Activated naive CD8-positive, alpha-beta T cell treated with anti-CD3 and anti-CD28 coated beads for 36 hours (primary cell): ENCODE measurements at places on chromosomes 13 and 19.

DNA sequence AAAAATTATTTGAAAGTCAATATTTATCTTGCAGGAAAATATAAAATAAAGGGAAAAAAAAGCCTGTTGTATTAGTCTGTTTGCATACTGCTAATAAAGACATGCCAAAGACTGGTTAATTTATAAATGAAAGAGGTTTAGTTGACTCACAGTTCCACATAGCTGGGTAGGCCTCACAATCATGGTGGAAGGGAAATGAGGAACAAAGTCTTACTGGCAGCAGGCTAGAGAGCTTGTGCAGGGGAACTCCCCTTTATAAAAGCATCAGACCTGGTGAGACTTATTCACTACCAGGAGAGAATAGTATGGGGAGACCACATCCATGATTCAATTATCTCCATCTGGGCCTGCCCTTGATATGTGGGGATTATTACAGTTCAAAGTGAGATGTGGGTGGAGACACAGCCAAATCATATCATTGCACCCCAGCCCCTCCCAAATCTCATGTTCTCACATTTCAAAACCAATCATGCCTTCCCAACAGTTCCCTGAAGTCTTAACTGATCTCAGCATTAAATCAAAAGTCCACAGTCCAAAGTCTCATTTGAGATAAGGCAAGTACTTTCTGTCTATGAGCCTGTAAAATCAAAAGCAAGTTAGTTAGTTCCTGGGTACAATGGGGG is 1416.5 kb upstream of the SPRY2 start:
- DNase-seq = no peak

DNA sequence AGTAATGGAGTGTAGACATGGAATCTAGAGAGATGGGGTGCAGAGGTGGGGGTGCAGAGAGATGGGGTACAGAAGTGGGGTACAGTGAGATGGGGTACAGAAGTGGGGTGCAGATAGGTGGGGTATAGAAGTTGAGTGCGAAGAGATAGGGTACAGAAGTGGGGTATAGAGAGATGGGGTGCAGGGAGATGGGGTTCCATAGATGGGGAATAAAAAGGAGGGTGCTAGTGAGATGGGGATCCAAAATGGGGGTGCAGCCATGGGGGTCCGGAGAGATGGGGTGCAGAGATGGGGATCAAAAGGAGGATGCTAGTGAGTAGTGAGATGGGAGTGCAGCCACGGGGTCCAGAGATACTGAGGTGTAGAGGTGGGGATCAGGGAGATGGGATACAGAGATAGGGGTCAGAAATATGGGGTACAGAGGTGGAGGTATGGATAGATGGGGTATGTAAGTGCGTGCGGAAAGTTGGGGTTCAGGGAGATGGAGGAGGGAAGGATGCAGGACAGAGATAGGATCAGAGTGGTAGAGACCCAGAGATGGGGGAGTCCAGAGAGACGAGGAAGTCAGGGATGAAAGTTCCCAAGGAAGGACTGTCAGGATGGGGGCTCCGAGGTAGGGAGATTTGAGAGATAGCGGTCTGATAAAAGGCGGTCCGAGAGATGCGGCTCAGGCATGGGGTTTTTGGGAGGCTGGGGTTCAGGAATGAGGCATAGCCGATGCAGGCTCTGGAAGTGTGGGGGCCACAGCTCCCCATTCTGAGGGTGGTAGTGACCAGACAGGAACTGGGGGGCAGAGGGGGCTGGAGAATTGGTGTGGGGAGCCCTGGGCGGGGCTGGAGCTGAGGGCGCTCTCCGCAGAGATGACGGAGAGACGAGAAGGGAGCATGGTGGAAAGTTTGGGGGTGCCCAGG is 3.4 kb downstream of the PALM3 start:
- DNase-seq = no peak

DNA sequence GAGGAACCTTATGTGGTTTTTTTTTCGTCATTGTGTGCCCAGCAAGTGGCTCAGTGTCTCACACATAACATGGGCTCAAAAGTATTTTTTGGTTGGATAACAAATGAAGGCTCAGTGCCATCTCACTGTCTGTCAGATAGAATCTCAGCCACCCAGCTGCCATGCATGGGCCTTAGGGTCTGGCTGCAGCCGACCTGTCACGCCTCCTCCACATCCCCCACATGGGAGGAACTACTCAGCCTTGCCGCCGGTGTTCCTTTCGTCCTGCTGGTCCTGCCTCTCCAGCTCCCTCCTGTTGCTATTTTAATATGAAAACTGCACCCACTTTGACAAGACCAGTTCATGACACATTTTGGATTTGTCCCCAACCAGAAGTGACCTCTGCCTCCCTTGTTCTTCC is 121.2 kb downstream of the SHISA2 start:
- no peak for DNase-seq

DNA sequence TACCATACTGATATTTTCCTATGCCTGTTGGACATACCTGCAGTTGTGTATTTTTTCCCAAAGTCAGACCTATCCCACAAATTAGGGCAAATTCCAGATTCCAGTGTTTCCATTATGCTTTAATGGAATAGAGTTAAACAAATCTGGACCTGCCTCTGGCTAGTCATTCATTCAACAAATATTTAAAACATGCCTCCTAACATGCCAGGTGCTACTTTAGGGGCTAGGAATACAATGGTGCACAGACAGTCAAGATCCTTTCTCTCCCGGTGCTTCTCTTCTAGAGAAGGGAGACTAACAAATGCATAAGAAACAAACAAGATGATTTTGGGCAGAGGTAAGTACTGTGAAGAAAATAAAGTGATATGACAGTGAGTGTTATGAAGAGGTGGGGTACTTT is 7.5 kb upstream of the WDFY2 start:
- DNase-seq = no peak

GRCh38 chr13:102846261-102847015 is 606 bp downstream of the ERCC5 start:
- DNase-seq = peak; percentile 42

DNA sequence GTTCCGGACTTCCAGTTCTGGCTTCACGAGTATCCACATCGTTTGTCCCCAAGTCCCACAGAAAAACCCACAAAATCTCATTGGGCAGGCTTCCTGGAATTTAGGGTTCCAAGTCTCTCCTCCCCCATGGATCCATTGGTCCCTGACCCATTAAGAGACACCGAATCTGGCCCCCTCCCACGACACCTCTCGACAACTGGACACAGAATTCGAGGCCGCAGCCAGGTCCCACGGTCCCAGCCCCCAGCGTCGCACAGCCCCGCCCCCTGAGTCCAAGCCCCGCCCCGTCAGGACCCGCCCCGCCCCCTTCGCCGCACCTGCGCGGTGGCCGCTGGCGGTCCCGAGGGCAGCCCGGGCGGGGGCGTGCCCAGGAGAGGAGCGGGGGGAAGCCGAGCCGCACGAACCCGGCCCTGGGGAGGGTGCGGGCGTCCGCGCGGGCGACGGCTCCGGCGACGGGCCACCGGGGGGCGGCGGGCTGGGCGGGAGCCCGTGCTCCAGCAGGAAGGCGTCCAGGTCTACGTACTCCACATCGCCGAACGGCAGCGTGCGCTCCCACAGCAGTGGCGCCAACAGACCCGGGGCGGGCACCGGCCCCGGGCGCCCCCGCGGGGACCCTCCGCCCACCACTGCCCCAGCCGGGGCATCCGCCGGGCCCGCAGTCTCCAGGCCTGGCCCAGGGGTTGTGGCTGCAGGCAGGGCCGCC is 1.8 kb downstream of the DBP start:
- peak; percentile 85 for DNase-seq

DNA sequence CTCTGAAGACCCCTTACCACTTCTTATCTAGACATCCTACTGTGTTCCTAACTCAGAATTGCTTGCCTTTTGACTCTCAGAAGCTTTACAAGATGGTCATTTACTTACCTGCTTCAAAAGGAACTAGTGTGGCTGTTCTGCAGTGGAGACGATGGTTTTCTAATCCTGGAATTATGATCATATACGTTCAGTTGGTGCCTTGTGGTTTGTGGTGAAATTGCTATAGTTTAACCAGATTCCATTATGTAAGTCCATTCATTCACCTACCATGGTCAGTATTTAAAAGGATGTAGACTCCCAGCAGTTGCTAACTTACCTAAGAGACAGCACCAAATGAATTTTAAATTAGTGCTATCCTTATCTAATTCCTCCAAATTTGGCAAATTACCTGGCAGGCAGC is 210.9 kb downstream of the SHISA2 start:
- DNase-seq = no peak

DNA sequence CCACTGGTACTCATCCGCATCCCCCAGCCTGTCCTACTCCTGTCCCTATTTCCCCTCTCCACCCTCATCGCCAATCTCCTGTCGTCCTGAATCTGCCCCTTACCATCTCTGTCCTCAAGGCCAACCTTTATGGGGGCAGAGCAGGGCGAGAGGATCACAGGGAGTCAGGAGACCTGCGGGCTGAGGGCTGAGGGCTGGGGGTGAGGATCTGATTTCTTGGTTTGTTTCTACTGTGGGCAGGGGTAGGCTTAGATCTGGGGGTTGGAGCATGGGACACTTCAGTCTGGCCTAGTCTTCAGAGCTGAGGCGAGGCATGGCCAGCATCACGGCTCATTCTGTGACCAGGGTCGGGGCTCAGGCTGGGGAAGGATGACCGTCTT is 16.5 kb upstream of the ERCC1 start:
- no peak for DNase-seq

DNA sequence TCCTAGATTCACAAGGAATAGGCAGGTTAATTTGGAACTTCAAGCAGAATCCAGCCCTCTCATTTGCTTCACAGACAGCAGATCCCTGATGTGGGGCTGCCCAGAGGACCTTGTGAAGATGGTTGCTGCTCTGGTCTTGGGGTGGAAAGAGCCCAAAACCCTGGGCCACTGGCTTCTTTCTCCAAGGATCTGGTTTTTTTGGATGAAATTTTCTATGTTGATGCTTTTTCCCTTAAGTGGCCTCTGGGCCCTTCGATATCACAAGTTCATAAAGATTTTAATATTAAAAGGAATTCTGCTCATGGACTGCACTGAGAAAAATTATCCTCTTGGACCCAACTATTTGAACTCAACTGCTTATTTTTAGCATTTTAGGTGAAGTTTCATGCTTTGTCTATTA is 421.1 kb downstream of the KLF5 start:
- DNase-seq = no peak

- DNase-seq = no peak
These were observed 172.5 kb downstream of the ITGBL1 start for GRCh38 chr13:101624981-101625380.
